ENCODE measurements at places on chromosomes 11 and 22.
A peak's percentile ranks its signal among the peaks of the same experiment; 100 is the strongest.

- DNase-seq: no peak
Observed at GRCh38 chr22:22856885-22857606, 30.6 kb upstream of the IGLL5 start.

DNA sequence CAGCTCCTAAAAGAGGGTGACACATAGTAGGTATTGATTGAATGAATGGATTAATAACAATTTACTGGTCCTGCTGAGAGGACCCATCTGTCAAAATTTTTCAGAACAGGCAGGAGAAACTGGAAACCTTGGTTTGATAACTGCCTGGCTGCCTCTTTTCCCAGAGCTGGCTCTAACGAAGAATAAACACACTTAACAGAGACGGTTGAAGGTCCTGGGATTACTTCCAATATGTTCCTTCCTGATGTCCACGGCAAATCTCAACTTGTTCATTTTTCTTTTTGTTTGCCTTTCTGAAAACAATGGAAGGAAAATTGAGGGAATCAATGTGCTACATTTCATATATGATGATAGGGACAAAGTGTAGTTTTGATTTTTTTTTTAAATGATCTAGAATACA lies 76.5 kb upstream of the SYT13 start:
- no peak for DNase-seq

- DNase-seq: no peak
Observed at GRCh38 chr11:61149624-61150615, 11.3 kb downstream of the VPS37C start.

DNA sequence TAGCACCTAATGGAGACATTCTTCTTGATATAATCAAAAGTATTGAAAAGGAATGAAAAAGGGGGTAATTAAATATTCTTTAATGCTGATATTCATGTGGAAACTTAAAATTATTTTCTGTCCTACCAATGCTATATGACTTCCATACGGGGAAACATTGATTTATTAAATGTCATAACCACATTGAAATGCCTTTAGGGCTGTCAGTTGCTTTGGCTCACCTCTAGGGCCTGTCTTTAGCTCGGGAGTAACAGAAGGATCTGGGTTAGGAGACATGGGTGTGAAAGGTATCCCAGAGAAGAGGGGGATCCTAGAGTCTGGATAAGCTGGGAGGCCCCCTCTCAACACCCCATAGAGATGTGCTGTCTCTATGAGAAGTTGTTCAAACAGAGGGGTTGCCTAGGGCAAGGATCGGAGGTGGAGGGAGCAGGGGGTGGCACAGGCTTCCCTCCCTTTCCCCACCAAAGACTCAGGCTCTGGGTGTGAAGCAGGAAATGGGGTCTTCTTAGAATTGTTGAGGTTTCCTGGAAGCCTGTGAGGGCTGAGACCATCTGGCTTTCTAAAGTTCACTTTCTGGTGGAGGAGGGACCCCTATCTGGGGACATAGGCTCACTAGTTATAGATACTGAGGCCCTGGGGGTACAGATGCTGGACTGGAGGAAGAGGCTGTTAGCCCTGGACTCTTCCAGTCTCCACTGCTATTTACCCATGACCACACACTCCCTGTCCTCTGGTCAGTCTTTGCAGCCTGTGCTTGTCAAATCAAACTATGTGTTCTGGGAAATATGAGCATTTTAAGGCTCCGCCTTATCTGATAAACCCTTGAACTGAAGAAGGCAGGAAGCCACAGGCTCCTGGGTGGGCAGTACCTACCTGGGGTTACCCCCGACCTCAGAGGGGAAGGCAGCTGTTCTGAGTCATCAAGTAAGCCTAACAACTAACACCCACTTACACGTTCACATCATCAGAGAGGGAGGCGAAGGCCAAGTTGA lies 55.8 kb upstream of the RRAS2 start:
- DNase-seq: peak; percentile 62

GRCh38 chr11:19723572-19724342 lies 11.1 kb downstream of the NAV2 start:
- no peak for DNase-seq

GRCh38 chr11:85875505-85875904 lies 20.3 kb downstream of the CCDC83 start:
- DNase-seq: no peak

- DNase-seq: no peak
Observed at GRCh38 chr11:106581399-106581798, 436.9 kb downstream of the GUCY1A2 start.

DNA sequence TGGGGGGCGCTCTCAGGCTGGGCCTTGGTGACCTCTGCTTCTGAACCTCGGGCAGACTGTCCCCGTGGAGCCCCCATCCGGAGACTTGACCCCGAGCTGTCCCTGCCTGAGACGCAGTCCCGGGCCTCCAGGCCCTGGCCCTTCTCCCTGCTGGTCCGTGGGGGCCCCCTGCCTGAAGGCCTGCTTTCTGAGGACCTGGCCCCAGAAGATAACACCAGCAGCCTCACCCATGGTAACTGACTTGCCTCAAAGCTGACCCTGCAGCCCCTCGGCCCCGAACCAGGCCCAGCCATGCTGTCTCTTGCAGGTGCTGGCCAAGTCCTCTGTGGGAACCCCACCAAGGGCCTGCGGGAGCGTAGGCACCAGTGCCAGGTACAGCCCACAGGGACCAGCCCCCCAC lies 8.9 kb downstream of the LMNTD2 start:
- DNase-seq: no peak

DNA sequence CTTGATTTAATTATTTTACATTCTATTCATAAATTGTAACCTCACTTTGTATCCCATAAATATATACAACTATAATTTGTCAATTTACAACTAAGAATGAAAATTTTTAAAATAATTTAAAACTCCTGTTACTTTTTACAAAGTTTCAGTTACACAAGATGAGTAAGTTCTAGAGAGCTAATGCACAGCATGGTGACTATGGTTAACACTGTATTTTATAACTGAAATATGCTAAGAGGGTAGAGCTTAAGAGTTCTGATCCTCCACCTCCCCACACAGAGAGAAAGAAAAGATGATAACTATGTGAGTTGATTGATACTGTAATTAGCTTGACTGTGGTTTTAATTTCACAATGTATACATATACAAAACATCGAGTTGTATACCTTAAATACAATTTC lies 412.5 kb upstream of the DDI1 start:
- DNase-seq: no peak

DNA sequence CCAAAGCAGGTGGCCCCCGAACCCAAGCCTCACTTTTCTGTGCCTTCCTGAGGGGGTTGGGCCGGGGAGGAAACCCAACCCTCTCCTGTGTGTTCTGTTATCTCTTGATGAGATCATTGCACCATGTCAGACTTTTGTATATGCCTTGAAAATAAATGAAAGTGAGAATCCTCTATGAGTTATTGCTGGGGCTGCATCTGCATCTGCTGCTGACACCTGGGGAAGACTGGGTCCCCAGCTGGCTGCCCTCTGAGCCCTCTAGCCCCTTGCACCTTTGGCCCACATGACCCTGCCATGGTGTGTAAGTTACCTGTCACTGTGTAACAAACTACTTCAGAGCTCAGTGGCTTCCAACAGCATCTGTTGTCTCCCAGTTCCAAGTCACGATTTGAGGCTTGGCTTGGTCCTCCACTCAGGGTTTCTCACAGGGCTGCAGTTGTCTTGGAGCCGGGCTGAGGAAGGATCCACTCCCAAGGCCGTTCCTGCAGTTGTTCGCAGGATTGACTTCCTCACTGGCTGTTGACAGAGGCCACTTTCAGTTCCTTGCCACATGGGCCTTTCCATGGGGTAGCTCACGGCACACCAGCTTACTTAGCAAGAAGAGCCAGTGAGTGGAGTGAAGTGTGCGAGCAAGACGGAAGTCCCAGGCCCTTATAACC lies 13.5 kb upstream of the UVRAG start:
- no peak for DNase-seq

- no peak for DNase-seq
Observed at GRCh38 chr11:122197066-122197987, 81.3 kb upstream of the BLID start.

GRCh38 chr11:122814401-122814800 lies 23.9 kb upstream of the CRTAM start:
- DNase-seq: no peak

GRCh38 chr11:10604340-10604748 lies 35.9 kb upstream of the LYVE1 start:
- no peak for DNase-seq

- no peak for DNase-seq
Observed at GRCh38 chr22:37115032-37115431, 5.5 kb upstream of the TMPRSS6 start.

DNA sequence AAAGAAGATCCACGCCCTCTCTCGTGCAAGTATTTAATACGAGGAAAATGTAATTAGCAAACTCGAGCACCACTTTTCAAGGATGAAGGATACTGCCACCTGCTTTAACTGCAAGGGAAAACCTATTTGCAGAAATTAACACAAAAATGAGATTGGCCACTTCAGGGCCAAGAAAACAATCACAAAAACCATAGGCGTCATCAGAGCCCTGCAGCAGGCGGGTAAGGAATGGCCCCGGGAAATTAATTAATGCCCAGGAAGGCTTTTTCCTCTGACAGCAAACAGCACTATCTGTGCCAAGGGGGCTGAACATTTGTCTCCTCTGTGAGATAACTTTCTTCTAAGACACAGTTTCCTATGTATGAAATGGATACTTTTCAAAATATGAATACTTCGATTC lies 255.7 kb downstream of the CTTN start:
- no peak for DNase-seq

- no peak for DNase-seq
Observed at GRCh38 chr11:133388975-133389568, 143.2 kb downstream of the OPCML start.

- DNase-seq: no peak
Observed at GRCh38 chr22:40335358-40335757, 10.9 kb upstream of the ADSL start.

GRCh38 chr22:27729246-27729645 lies 72.3 kb downstream of the MN1 start:
- DNase-seq: no peak
